A549 treated with ZK216348 at 1 μM for 4 hours (cell line): ENCODE measurements at places on chromosomes 16 and 17. TPM values are rescaled to one million over a fixed set of nuclear protein-coding genes. Genes with fewer than 3 reads are reported as not detected.

DECR2 gene
- 18.5 to 31.1 TPM (median 25.8 TPM) in 5 replicates for total RNA-seq

NOD2 gene
- total RNA-seq: 0.02 TPM in 1 of 5 replicates, not detected in the others

ZG16 gene
- not detected in 5 replicates for total RNA-seq

ZBTB4 gene
- 18.5 to 27.9 TPM (median 24.6 TPM) in 5 replicates for total RNA-seq

JUP gene
- 60.0 to 143 TPM (median 119 TPM) in 5 replicates for total RNA-seq

SEZ6L2 gene
- total RNA-seq: 11.0 to 24.3 TPM (median 19.9 TPM) in 5 replicates

CCL18 gene
- 0.38 TPM in 1 of 5 replicates, not detected in the others for total RNA-seq

UBTF gene
- 93.4 to 103 TPM (median 101 TPM) in 5 replicates for total RNA-seq

ANKFN1 gene
- total RNA-seq: not detected in 5 replicates

ARHGAP44 gene
- 2.1 to 3.3 TPM (median 2.9 TPM) in 5 replicates for total RNA-seq

DPEP2 gene
- total RNA-seq: not detected in 5 replicates

C1QTNF8 gene
- total RNA-seq: not detected in 5 replicates

GCGR gene
- 0.11 to 0.52 TPM (median 0.31 TPM) in 4 of 5 replicates, not detected in the other for total RNA-seq

NPIPA7 gene
- 6.1 to 13.5 TPM (median 12.3 TPM) in 5 replicates for total RNA-seq

MBTPS1 gene
- 34.2 to 49.0 TPM (median 46.7 TPM) in 5 replicates for total RNA-seq

PRSS27 gene
- total RNA-seq: 1.0 to 2.2 TPM (median 1.8 TPM) in 5 replicates

EVPLL gene
- total RNA-seq: not detected in 5 replicates

KRT36 gene
- total RNA-seq: not detected in 5 replicates

MT1F gene
- total RNA-seq: 10.7 to 22.0 TPM (median 14.6 TPM) in 5 replicates

CBFB gene
- total RNA-seq: 43.7 to 61.8 TPM (median 54.2 TPM) in 5 replicates

GPR179 gene
- total RNA-seq: 0.01 to 0.05 TPM (median 0.04 TPM) in 3 of 5 replicates, not detected in the others

NRN1L gene
- total RNA-seq: 0.33 TPM in 1 of 5 replicates, not detected in the others

KCNH6 gene
- not detected in 5 replicates for total RNA-seq

WNT9B gene
- total RNA-seq: not detected in 5 replicates

C16orf54 gene
- not detected in 5 replicates for total RNA-seq

ZNF624 gene
- 1.0 to 2.3 TPM (median 2.0 TPM) in 5 replicates for total RNA-seq

C16orf95 gene
- 4.2 to 6.4 TPM (median 5.8 TPM) in 5 replicates for total RNA-seq

CFAP97D1 gene
- total RNA-seq: not detected in 5 replicates

P4HB gene
- total RNA-seq: 698 to 774 TPM (median 714 TPM) in 5 replicates

CACNG5 gene
- not detected in 5 replicates for total RNA-seq

CBX2 gene
- 11.4 to 19.3 TPM (median 18.2 TPM) in 5 replicates for total RNA-seq

SLC6A4 gene
- total RNA-seq: 0.08 TPM in 1 of 5 replicates, not detected in the others

USP43 gene
- 3.7 to 5.0 TPM (median 4.0 TPM) in 5 replicates for total RNA-seq

SLC13A5 gene
- 0.11 to 0.40 TPM (median 0.20 TPM) in 4 of 5 replicates, not detected in the other for total RNA-seq

DNAH2 gene
- total RNA-seq: 0.01 TPM in 3 of 5 replicates, not detected in the others

OTOP2 gene
- 0.06 to 0.14 TPM in 2 of 5 replicates, not detected in the others for total RNA-seq
